GM12864 (cell line): ENCODE measurements at places on chromosomes 2 and 18.

GRCh38 chr2:106536490-106536889 is 49.3 kb downstream of the CD8B2 start:
- no peak for DNase-seq

- no peak for DNase-seq
These were observed 415.9 kb downstream of the NBAS start for GRCh38 chr2:15145046-15145817.

- DNase-seq, result no peak
These were observed 116.1 kb upstream of the CYP26B1 start for GRCh38 chr2:72263776-72264060.

- no peak for DNase-seq
These were observed 67.7 kb downstream of the TAF4B start for GRCh38 chr18:26293982-26294381.

GRCh38 chr2:28993206-28993960 is 12.3 kb downstream of the TOGARAM2 start:
- no peak for DNase-seq

GRCh38 chr2:105320651-105321215 is 8.8 kb downstream of the TGFBRAP1 start:
- DNase-seq, result no peak

DNA sequence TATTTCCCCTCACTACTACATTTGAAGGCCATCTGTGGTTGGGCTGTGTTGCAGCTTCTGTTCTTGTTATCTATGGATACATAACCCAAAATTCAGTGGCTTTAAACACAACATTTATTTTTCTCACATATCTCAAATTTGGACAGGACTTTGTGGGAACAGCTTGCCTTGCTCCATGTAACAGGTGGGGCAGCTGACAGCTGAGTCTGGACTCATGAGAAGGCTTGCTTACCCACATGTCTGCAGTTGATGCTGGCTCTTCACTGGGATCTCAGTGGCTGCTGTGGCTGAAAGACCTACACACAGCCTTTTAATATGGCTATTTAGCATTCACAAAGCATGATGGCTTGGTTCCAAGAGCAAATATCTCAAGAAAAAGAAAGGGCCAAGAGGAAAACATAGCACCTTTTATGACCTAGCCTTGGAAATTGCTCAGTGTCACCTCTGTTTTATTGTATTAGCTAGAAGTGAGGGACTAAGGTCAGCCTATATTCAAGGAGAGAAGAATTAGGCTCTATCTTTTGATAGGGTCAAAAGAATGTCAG is 296.8 kb upstream of the ZNF521 start:
- no peak for DNase-seq

- no peak for DNase-seq
These were observed 11.4 kb downstream of the SNED1 start for GRCh38 chr2:241009601-241010530.

- DNase-seq, result no peak
These were observed 95.3 kb upstream of the CAVIN2 start for GRCh38 chr2:191942090-191942738.

GRCh38 chr2:157827377-157827776 is 48.8 kb downstream of the ACVR1 start:
- no peak for DNase-seq

DNA sequence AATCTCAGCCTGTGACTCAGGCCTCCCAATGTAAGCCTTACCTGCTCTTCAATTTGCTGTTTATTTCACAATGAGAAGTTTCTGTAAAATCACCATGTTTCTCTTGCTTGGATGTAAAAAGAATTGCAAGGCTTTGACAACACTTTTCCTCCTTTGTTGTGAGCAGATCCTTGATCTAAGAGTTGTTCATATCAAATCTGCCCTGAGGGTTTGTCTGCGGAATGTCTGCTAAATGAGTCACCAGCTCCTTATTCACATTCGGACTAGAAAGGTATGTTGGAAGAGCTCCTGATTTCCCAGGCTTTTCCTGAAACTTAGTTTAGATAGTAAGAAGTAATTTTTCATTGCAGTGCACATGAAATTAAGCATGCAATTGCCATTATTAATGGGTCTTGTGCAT is 268.2 kb upstream of the TCF4 start:
- no peak for DNase-seq

DNA sequence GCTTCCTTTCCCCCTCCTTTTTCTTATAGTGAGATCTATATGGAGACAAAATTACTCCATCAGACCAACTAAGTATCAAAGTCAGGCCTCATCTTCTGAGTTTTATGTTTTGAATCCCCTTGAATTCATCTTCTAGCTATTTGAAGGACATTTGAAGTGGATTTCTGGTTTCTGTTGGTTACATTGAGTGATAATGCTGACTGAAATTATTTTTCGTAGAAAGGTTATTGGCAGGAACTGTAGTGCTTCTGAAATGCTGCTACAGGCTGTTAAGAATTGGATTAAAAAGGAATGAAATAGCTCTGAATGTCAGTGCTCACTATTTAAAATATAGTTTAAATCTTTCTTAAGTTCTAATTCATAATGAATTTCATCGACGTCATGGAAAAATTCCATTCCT is 361.0 kb upstream of the TMEFF2 start:
- DNase-seq, result no peak

DNA sequence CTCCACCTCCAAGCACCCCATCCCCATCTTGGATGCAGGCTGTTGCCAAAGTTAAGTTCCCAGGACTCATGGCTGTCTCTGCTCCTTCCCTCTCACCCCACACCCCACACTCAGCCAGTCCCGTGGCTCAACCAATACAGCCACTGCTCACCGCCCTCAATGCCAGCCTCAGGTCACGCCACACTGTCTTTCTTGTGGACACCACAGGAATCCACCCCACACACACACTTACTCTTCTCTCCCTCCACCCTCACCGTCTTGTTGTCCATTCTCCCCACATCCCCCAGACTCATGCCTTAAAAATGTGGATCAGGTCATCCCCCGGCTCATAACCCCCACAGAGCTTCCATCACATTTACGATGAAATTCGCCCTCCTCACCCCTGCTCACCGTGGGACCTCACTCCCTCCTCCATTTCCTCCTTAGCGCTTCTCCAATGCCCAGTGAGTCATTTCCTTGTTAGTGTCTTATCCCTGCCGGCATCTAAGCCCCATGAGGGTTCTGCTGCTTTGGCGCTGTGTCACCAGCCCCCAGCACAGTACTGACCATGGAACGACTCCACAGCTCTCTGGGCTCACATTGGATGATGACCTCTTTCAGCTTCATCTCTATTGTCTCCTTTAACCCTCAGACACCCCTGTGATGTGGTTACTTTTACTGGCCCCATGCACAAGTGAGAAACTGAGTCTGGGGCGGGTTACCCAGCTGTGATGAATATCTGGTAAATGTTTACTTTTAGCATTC is 13.8 kb downstream of the MLPH start:
- no peak for DNase-seq

DNA sequence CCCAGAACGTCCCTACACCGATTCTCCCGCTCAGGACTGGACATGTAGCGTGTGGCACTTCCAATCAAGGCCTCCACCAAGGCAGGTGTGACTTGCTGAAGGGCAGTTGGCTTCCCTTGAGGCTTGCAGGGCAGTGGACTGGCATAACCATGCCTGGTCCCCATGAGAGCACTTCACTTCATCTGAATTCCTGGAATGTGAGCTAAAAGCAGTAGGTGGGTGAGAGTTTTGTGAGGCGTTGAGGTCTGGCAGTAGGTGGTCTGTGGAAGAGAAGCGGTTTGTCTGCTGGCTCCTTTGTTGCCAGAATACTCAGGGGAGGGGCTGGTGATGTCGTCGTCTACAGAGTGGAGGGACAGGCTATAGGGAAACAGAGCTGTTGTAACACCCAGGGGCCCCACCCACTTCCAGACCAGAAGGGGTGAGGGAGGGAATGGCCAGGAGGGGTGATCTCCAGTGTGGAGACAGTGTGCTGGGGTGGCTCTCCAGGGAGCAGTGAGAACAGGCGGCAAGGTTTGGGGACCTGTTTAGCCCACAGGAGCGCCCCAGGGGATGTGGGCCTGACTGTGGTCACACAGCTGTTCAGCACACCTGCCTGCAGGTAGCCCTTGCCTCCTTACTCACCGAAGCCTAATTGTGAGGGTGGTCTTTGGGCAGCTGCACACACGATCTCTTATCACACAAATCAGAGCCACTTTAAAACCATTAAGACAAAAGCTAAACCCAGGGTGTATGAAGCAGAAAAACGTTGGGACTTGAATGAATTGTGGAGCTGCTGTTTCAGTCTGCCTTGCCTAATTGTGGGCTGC is 21.5 kb upstream of the ALKAL2 start:
- no peak for DNase-seq

DNA sequence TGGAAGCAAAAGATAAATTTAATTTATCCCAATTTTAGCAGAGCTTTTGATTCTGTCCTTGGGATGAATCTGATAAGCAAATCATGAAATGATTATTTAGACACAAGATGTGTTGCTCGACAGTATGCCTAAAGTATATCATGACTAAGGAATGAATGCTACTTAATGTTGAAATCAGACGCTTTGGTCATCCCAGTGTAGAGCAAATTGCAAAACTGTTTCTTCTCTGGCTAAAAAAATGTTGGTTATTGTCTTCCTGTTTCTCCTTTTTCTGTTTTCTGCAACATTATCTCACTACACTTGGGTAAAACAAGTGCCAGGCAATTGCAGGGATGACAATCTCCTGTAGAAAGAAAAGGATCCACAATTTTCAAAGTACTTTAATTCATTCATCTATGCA is 66.4 kb downstream of the BABAM2 start:
- DNase-seq, result no peak

GRCh38 chr18:23227726-23228070 is 92.4 kb downstream of the CABLES1 start:
- no peak for DNase-seq

- DNase-seq, result no peak
These were observed 71.3 kb downstream of the TNFRSF11A start for GRCh38 chr18:62396381-62396780.

- peak; percentile 24 for DNase-seq
These were observed 194.1 kb downstream of the CLIP4 start for GRCh38 chr2:29309090-29310029.

GRCh38 chr2:134225841-134226240 is 28.0 kb upstream of the MGAT5 start:
- no peak for DNase-seq

- no peak for DNase-seq
These were observed 1.4 kb downstream of the PARD6G start for GRCh38 chr18:80245781-80246444.

GRCh38 chr2:74812787-74813590 is 20.9 kb upstream of the HK2 start:
- no peak for DNase-seq

DNA sequence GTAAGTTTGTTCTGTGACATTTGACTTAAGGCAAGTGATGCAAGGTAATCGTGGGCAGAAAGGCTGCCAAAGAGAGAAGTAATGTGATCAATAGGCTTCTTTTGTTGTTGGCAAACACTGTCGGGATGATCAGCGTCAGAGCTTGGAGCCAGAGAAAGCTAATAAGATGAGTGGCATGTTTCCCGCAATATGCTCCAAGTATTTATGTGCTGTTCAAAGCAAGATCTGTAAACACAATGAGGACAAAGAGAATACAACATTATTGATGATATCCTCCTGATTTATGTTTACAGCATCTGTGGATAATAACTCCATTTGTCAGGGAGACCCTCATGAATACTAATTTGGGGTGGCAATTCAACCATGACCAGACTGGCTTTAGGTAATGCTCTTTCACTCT is 603.3 kb downstream of the TDRD15 start:
- DNase-seq, result no peak

DNA sequence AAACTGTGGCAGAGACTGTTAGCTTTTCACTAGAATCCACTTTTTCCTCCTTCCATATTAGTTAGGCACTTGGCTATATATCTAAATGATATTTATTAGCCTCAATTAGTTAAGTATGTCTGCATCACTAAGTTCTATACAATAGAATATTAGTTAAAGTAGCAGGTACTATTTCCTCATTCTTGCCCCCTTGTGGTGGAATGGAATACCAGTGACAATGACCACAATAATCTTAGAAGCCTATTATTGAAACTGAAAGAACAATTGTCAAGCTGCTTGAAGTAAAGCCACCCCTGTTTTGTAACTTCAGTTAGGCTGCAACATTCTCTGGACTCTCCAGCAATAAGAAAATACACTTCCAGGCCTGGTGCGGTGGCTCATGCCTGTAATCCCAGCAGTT is 476.3 kb upstream of the VWC2L start:
- peak; percentile 31 for DNase-seq
